ENCODE measurements at places on chromosomes 16 and 17.

DNA sequence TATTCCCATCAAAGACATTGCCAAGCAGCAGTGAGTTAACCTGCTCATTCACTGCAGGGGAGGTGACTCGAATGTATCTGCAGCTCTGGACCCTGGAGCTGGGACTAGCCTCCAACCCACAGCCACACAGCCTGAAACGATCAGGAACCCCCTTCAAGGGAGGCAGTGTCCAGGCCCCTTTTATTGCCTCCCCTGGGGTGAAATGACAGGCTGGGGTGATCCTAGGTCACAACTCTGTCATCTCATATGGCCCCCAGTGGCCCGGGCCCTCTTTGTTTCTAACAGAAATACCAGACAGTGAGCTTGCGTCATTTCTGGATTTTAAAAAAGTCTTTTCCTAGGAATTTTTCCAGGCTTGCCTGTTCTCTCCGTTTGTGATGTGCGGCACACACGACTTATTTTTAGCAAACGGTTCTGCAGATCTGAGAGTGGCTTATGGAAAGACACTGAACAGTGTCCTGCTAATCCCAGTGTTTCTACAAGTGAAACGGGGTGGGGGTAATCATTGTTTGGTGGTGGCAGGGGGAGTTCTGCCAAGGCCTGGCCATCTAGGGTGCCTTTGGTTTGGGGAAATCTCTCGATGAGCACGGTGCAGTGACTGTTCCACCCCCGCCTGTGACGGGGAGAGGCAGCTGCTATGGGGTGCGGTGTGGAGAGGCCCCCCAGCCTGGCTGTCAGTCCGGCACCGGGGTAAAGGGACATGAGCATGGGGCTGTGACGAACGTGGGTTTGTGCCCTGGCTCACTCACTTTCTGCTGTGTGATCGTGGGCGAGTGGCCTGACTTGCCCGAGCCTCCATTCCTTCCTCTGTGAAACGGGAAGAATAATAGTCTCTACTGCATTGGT is 27.2 kb downstream of the NAGPA start:
- DNase-seq = no peak

GRCh38 chr17:60311936-60312335 is 80.0 kb downstream of the USP32 start:
- no peak for DNase-seq

- DNase-seq = no peak
Observed at GRCh38 chr17:78910497-78911284, 7.7 kb upstream of the CEP295NL start.

- no peak for DNase-seq
Observed at GRCh38 chr16:51156807-51157200, 5.7 kb upstream of the SALL1 start.

Data from substantia nigra (tissue), 51 donors.